Sciatic nerve (tissue), 2 donors: ENCODE measurements at places on chromosomes 1 and 21. TPM values are rescaled to one million over a fixed set of nuclear protein-coding genes. Genes with fewer than 3 reads are reported as not detected.

DNA sequence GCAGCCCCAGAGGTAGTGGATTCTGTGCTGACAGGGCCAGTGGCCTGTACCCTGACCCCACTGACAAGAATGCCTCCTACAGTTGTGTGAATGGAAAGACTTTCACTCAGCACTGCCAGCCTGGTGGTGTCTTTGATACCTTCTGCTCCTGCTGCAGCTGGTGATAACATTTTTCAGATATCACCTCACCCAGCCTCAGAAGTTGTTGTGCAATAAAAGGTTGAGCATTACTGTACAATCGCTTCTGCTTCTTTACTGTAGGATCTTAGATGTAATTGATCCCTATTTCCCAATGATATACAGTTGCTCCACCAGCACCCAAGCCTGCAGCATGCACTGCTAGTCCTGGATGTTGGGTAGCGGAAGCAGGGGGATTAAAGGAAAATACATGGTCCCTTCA, 4.8 kb upstream of the CHIA start:
- DNase-seq = no peak

DNA sequence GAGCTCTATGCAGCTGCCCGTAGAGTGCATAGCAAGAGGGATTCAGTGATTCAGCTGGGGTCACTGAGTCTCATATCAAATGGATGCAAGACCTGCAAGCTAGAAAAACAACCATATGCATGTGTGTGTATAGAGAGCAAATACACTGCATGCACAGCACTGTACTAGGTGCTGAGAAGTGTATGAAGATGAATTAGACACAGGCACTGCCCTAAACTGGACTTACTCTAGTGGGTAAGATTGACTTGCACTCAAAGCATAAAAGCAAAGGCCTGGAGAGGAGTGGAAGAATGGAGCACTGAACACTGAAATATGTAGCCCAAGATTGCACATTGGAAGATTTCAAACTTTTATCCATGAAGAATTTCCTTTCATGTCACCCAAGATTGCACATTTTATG, 5.5 kb upstream of the GBP1 start:
- DNase-seq = no peak

- DNase-seq = no peak
Observed at GRCh38 chr1:20178634-20179370, 7.1 kb upstream of the UBXN10 start.

DNA sequence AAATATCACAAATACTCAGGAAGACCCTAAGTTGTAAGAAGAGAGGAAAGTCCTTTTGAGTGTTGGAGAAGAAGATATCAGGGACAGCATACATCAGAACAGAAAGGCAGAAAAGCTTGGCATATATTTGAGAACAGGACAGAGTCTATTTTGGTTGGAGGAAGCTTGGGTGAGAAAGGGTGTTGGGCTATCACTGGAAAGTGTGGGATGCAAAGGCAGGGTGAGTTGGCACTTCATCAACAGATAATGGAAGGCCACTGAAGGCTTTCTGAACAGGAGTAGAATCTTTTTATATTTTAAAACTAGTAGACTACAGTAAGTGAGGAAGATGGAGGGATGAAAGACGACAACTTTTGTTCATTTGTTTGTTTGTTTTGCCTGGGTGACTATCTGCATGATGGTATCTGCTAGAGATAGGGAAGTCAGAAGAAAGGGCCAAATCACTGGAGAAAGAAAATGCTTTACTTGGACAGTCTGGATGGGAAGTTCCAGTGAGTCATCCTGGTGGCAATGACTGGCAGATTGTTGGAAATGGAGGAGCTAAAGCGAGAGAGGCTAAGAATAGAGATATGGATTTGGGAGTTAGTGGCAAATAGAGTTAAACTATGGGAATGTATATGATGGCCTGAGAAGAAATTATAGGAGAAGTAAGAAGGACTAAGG, 33.7 kb upstream of the KCNA2 start:
- no peak for DNase-seq

DNA sequence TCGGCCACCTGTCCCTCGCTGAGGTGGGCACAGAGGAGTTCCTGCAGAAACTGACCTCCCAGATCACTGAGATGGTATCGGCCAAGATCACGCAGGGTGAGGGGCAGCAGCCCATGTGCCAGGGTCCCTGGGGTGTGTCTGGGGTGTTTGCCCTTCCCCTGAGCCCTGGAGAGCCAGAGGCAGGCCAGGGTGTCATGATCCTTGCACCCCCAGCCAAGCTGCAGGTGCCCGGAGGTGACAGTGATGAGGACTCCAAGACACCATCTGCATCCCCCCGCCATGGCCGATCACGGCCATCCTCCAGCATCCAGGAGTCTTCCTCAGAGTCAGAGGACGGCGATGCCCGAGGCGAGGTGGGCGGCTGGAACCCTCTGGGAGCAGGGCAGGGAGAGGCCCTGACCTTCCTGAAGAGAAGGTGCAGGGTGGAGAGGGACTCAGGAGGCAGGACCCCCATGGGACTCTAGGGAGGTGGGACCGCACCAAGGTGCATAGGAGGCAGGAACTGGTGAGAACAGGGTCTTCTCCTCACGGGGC, 69.5 kb downstream of the TRIM11 start:
- peak; percentile 54 for DNase-seq

DNA sequence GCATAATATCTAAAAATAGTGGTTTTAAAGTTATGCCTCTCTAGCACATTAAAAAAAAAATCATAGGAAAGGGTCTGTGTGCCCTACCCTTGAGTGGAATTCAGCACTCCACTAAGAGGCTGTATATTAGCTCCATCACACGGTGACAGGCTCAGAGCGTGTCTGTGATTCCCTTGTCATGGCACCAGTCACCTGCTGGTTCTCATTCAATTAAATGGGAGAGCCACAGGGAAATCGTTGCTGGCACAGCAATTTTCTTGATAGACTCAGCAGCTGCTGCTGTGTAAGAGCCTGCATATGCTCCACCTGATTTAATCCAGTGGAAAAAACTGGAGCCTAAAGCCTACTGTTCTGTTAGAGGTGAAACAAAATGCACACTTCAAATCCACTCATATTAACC, 9.5 kb downstream of the ATP6V1G3 start:
- DNase-seq = no peak

DNA sequence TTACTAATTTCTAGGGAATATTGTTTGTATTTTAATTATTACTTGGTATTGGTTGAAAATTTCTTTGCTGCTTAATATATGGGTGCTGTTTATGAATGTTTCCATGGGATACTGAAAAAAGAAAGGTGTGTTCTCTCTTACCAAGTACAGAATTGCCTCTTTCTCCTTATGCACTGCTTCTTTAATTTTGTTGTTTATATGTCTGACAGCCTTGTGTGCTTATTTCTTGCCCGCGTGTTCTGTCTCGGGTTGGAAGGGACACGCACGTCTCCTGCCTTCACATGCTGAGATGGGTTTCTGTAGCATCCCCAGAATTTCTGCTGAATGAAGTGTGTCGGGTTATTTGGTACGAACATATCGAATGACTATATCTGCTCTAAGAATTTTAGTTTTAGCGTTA, 51.1 kb downstream of the AGPAT3 start:
- no peak for DNase-seq

DNA sequence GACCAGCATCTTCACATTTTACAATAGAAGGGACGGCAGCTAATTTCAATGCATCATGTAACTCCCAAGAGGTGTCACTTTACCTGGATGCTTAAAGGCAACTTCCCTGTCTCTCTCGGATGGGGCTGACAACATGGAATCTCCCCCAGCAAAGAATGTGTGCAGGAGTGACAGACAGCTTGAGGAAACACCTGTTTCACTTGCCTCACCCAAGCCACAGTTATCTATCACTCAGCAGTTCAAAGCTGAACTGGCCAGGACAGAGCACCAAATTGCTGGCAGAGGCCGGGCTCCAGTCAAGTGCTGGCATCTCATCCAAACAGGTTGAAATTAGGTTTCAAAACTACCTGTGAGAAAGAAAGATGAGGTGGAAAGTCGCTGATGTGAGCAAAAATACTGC, 538.0 kb upstream of the PLXNA2 start:
- no peak for DNase-seq

DNA sequence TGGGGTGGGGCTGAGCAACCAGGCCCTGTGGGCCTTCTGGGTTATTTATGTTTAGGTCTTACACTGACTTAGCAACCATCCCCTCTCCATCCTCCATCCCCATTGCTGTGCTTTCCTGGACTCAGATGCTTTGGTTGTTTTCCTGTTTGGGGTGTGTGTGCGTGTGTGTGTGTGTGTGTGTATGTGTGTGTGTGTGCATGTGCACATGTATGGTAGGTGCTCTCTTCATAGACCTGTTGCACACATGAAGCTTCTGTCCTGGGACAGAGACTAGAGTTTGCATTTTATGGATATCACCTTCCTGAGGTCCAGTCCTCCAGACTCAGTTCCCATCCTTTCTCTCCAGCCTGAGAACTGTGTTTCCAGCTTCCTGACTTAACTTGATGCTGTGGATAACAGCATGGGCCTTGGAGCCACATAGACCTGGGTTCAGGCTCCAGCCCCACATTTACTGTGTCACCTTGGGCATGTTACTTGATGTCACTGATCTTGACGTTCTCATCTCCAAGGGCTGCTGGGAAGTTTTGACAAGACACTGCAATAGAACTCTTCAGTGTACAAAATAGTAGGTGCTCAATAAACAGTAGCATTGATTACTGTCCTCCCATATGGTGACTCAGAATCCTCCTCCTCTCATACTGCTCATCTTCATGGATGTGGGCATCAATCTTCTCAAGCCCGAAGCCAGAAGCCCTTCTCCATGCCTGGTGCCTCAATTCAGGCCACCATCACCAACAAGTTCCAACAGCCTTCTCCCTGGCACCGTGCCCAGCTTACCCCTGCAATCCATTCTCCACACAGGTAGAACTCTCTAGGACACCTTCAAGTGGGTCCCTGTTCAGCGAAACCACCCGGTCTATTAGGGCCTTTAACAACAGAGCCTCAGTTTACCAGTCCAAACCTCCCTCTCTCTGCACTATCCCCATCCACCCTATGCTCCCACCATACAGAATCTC, 181.8 kb upstream of the EDN2 start:
- no peak for DNase-seq

GRCh38 chr1:222654849-222655248, 37.0 kb downstream of the MIA3 start:
- no peak for DNase-seq

DNA sequence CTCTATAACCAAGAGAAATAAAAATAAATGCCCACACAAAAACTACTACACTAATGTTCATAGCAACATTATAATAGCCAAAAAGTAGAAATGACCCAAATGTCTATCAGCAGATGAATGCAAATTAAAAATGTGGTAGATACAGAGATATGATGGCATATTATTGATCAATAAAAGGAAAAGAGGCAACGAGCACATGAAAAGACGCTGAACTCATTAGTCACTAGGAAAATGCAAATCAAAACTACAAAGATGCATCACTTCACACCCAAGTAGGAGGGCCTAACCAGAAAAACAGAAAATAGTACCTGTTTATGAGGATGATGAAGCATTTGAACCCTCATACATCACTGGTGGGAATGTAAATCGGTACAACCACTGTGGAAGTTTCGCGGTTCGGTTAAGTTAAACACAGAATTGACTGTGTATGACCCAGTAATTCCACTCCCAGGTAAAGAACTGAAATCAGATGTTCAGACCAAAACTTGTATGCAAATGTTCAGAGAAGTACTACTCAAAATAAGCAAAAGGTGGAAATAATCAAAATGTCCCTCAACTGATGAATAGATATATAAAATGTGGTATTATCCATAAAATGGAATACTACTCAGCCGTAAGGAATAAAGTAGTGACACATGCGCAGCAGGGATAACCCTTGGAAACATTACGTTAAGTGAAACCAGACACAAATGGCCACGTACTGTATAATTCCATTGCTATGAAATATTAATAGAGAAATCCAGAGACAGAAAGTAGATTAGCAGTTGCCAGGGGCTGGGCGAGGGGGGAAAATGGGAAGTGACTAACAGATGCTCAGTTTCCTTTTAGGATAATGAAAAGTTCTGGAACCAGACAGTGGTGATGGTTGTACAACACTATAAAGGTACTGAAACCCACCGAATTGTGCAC, 3.1 kb downstream of the USP48 start:
- no peak for DNase-seq

GRCh38 chr21:14844001-14844400, 220.8 kb downstream of the NRIP1 start:
- no peak for DNase-seq

DNA sequence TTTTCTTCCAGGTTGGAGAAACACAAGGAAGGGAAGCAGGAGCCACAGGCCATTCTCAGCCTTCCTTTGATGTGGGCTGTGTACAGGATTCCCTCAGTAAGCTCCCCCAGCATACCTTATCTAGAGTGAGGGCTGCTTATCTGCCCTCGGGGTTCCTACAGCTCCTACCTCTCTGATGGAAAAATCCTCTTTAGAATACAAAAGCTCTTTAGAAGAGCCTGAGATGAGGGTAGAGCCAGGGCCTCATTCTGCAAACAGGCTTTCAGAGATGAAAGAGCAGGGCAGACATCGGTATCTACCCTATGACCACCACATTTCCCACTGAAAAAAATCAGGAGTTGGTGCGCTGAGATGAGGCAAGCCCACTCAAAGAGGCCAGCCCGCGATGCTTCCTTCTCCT, 85.1 kb downstream of the PLPP3 start:
- no peak for DNase-seq

DNA sequence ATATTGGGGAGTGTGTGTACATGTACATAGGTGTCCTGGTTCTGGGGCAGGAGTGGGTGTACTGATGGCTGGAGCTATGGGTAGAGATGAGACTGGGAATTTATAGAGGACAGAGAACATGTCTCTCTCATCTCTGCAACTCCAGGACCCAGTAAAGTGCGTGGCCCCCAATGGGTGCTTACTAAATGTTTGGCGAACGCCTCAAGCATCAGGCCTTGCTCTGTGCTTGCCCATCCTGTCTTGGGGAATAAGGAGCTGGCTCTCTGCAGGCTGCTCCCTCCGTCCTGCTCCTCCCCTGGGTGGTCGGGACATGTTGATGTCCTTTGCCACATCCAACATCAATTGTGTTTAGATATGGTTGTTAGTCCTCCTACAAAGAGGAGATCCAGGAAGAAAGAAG, 161.7 kb downstream of the ZSCAN20 start:
- no peak for DNase-seq

GRCh38 chr1:20280341-20280740, 10.3 kb upstream of the VWA5B1 start:
- no peak for DNase-seq

GRCh38 chr1:190472042-190472441, 5.6 kb downstream of the BRINP3 start:
- DNase-seq = no peak

The RPE65 gene
- total RNA-seq = not detected

The PER3 gene
- total RNA-seq = 72.0 TPM

The JAM2 gene
- total RNA-seq = 78.1 TPM
